ENCODE measurements at places on chromosomes 16 and 17. TPM values are rescaled to one million over a fixed set of nuclear protein-coding genes. Genes with fewer than 3 reads are reported as not detected.

Gene TBC1D3L
- total RNA-seq: 2.2 TPM

Gene TM4SF5
- not detected for total RNA-seq

Gene CDIPT
- 146 TPM for total RNA-seq

Gene MYCBPAP
- not detected for total RNA-seq

Gene GIT1
- total RNA-seq: 17.8 TPM

Gene HEATR9
- total RNA-seq: not detected

Gene GALR2
- total RNA-seq: not detected

Gene PPM1E
- 0.32 TPM for total RNA-seq

Gene DUS2
- 19.5 TPM for total RNA-seq

Gene DNASE1
- 6.0 TPM for total RNA-seq

Gene TBC1D28
- total RNA-seq: not detected

Gene CCL2
- 757 TPM for total RNA-seq

Gene GPR179
- not detected for total RNA-seq

Gene MYH8
- not detected for total RNA-seq

Gene C17orf100
- 1.6 TPM for total RNA-seq

Gene RNF112
- 1.8 TPM for total RNA-seq

Gene CHAD
- not detected for total RNA-seq

Gene USP7
- total RNA-seq: 48.0 TPM

Gene TRIM65
- 20.6 TPM for total RNA-seq

Gene ARL4D
- 23.2 TPM for total RNA-seq

Measured in cardiac atrium fibroblast (primary cell).